ENCODE measurements at places on chromosomes 7 and 10.

- peak; percentile 19 for DNase-seq
These were observed 70.7 kb downstream of the CABCOCO1 start for GRCh38 chr10:61733358-61733940.

DNA sequence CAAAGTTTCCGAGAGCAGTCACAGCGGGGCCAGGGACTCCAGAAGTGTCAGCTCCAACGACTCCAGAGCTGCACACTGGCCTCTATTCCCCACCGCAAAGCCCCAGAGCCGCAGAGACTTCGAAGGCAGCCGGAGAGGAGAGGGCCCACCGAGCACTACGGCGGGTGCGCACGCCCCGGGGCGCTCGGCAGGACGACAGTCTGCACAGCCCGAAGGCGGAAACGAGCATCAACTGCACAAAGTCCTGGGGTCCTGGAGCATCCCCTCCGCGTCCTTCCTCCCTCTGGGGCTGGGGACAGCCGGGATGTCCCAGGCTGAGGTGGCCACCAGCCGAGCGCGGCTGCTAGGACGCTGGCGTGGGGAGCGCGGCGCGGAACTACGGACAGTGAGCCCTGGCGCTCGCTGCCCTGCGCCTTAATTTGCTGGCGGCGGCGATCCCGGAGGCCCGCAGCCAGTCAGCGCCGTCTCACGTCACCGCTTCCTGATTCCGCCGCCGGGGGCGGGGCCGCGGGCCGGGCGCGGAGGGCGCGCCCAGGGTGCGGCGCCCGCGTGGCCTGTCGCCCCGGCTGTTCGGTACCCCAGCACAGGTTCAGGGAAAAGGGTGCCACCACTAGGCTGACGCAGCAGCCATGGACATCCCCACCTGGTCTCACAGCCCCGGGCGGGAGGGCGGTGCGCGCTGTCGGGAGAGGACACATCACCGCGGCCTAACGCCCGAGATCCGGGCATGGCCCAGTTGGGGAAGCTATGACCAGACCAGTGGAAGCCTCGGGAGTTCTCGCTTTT lies at the start of gene TBX20:
Gene TBX20, minus strand, starts transcription at position 391 of the 786 bp plus-strand sequence. CDS start 480 bp downstream, outside the sequence.
- peak; percentile 65 for DNase-seq

DNA sequence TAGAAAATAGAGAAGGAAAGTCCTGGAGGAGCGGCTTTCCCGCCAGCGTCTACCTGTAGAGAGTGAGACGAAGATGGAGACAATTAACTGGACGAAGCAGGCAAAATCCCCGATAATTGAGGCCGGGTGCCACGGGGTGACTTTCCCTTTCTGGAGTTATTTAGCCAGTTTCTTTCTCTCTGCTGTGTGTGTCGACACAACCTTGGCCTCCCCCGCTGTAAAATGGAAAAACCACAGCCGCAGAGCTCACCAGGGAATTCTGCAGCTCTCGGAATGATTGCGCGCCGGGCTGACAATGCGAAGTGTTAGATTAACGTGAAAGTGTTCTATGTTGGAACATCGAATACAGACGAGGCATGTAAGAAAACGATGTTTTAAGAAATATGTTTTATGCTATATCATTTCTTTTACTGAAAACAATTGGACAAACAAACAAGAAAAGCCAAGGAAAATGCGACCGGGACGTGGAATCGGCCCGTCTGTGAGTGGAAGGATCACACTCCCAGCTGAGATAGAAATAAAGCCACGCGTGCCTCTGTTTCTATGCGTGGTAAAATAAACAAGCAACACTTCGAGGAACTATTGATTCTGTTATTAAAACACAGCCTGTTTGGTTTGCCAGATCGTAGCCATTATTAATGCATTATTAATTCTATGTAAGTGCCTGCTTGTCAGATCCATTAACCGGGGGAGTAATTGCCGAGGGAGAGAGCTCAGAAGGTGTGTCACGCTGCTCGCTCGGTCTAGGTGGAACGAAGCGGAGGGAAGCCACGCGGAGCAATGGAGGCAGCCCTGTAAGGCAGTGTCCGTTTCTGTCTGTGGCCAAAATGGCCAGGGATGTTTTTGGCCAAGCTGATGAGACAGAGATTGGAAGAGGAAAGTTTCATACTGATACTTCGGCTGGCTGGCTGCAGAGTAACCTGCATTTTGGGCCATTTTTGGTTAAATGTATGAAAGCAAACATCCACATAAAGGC lies 129.4 kb downstream of the DNAJB6 start:
- no peak for DNase-seq

GRCh38 chr10:66931340-66931948 lies 5.6 kb downstream of the LRRTM3 start:
- peak; percentile 3 for DNase-seq

DNA sequence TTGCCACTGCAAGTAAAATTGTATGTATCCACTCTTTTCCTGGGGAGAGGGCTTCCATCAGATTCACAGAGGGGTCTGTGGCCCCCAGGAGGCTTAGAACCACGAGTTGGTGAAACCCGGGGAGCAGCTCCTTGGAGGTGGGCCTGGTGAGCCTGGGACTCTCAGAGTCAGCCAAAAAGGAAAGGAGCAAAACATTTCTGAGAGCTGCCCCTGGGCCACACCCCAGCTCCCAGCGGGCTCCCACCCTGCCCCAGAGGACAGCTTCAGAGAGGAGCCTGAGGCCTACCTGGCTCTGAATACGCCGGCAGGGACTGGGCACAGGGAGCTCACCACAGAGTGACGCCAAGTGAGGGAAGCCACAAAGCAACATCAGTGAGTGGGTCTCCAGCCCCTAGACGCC lies 56.9 kb downstream of the SH3PXD2A start:
- DNase-seq, result no peak
